ENCODE measurements at places on chromosomes 16 and 17. TPM values are rescaled to one million over a fixed set of nuclear protein-coding genes. Genes with fewer than 3 reads are reported as not detected.

KREMEN2 gene
- 2.2 TPM for total RNA-seq

DNAH3 gene
- total RNA-seq = 0.33 TPM

DHRS7C gene
- total RNA-seq = not detected

CTRL gene
- 1.6 TPM for total RNA-seq

C16orf74 gene
- 13.1 TPM for total RNA-seq

OTOA gene
- not detected for total RNA-seq

RNF222 gene
- total RNA-seq = not detected

ARL5C gene
- not detected for total RNA-seq

ABCC6 gene
- total RNA-seq = 0.95 TPM

C1QL1 gene
- total RNA-seq = 30.6 TPM

SYNGR3 gene
- 9.5 TPM for total RNA-seq

TMEM92 gene
- total RNA-seq = 19.1 TPM

GNGT2 gene
- 0.75 TPM for total RNA-seq

AIPL1 gene
- not detected for total RNA-seq

MYCBPAP gene
- 0.32 TPM for total RNA-seq

NPIPA3 gene
- total RNA-seq = 1.1 TPM

NME4 gene
- 420 TPM for total RNA-seq

ICAM2 gene
- total RNA-seq = not detected

ACSM3 gene
- total RNA-seq = 4.3 TPM

CNTROB gene
- 38.5 TPM for total RNA-seq

PLEKHG4 gene
- 9.7 TPM for total RNA-seq

KRT34 gene
- total RNA-seq = 0.41 TPM

PCGF2 gene
- total RNA-seq = 59.6 TPM

GPRC5B gene
- 34.0 TPM for total RNA-seq

WSCD1 gene
- 3.3 TPM for total RNA-seq

FMNL1 gene
- 34.9 TPM for total RNA-seq

SPATA32 gene
- total RNA-seq = 0.16 TPM

KRTAP4-9 gene
- not detected for total RNA-seq

SLC5A11 gene
- 0.24 TPM for total RNA-seq

PTX4 gene
- not detected for total RNA-seq

TBC1D26 gene
- not detected for total RNA-seq

FAM83G gene
- total RNA-seq = 33.9 TPM

CCL8 gene
- not detected for total RNA-seq

PDILT gene
- total RNA-seq = not detected

COTL1 gene
- 419 TPM for total RNA-seq

MT1G gene
- not detected for total RNA-seq

OR1A1 gene
- total RNA-seq = not detected

CHAD gene
- not detected for total RNA-seq

ADCY9 gene
- total RNA-seq = 7.4 TPM

CA5A gene
- total RNA-seq = not detected

IRX3 gene
- total RNA-seq = 6.5 TPM

ZNF778 gene
- total RNA-seq = 8.8 TPM

TRIM25 gene
- 58.3 TPM for total RNA-seq

PRKCB gene
- 0.18 TPM for total RNA-seq

HSD17B1 gene
- total RNA-seq = 1.8 TPM

CLEC18C gene
- not detected for total RNA-seq

ZNF205 gene
- 13.8 TPM for total RNA-seq

G6PC1 gene
- total RNA-seq = not detected

VAC14 gene
- 39.1 TPM for total RNA-seq
